ENCODE measurements at places on chromosomes 7 and 10.
A peak's percentile ranks its signal among the peaks of the same experiment; 100 is the strongest.

GRCh38 chr7:19665399-19666008 lies 43.3 kb downstream of the POLR1F start:
- no peak for DNase-seq

- DNase-seq = no peak
Observed at GRCh38 chr10:16182144-16182543, 254.7 kb upstream of the PTER start.

- no peak for DNase-seq
Observed at GRCh38 chr7:98681511-98681910, 64.4 kb downstream of the NPTX2 start.

DNA sequence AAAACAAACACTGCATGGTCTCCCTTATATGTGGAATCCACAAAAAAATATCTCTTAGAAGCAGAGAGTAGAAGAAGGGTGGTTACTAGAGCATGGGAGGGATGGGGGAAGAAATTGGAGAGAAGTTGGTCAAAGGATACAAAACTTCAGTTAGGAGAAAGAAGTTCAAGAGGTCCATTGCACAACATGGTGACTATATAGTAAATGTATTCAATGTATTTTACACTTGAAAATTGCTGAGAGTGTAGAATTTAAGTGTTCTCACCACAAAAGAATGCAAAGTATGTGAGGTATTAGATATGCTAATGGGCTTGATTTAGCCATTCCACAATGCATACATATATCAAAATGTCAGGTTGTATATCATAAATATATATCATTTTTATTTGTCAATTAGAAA lies 232.0 kb upstream of the CELF2 start:
- DNase-seq = no peak

DNA sequence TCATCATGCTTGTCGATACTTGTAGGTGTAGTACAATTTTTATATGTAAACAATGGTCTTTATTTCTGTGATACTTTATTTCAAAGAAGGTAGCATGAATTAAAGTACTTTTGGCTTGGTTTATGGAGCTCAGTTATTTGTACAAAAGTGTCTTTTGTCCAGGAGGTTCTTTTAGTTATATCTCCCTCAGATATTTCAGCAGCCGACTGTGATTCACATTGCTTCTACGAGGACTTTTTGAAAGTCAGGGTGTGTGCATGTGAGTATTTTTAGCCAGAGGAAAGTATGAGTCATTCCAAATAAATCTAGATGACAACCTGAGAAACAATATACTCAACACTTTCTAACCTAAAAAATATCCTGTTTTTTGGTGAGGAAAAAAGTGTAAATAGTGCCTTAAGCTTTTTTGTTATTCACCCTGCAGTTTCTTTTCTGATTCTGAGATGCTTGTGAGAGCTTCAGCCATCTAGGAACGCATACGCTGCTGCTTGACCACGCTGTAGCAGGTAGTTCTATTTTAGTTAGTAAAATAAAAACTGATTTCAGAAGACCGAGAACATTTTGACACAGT lies 595 bp upstream of the SUN1 start:
- DNase-seq = no peak

DNA sequence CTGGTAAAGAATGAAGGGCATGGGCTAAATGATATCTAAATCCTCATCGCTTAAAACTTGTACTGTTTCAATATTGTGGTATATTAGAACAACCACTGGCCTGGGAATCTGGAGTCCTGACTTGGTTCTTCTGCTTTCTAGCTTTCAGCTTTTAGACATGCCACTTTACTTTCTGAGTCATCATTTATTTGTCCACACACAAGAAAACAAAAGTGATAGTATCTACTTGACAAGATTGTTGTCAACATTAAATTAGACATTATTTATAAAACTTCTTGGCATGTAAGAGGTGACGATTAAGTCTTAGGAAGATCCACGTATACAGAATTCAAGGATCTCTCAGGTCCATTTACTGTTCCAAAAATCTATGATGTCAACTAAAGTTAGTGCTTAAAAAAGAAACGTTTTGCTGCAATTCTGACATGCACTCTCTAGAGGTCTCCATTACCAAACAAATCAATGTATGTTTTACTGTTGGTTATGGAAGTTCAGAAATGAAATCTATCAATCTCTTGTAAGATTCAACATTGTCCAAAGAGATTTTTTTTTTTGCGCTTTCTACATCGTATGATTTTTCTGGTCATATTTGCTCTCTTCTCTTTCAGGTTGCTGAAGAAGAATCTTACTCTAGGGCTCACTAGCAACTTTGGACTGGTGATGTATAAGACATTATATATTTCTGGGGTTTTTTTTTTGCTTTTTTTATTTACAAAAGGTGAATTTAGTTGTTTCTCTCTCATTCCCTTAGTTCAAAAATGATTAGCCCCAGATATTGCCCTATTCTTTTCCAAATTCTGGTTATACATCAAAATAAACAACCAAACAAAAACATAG lies 53.6 kb upstream of the DYNC1I1 start:
- peak; percentile 31 for DNase-seq

DNA sequence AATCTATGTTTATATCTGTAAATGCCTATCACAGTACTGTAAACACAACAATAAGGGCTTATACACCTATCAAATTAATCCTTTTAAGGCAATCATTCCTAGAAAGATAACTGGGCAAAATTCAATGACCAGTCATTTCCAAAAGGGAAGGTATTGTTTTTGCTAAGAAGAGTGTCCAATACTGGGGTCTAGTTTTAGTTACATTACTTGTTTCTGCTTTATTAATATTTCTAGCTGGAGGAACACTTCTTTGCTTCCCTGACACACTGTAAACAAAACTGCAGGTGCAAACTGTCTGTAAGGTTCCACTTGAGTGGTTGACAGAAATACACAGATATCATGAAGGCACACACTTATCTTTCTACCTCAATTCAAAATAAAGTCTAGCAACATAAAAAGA lies 84.2 kb upstream of the FAM133B start:
- DNase-seq = no peak

- DNase-seq = no peak
Observed at GRCh38 chr7:156004265-156005201, 192.3 kb upstream of the SHH start.

DNA sequence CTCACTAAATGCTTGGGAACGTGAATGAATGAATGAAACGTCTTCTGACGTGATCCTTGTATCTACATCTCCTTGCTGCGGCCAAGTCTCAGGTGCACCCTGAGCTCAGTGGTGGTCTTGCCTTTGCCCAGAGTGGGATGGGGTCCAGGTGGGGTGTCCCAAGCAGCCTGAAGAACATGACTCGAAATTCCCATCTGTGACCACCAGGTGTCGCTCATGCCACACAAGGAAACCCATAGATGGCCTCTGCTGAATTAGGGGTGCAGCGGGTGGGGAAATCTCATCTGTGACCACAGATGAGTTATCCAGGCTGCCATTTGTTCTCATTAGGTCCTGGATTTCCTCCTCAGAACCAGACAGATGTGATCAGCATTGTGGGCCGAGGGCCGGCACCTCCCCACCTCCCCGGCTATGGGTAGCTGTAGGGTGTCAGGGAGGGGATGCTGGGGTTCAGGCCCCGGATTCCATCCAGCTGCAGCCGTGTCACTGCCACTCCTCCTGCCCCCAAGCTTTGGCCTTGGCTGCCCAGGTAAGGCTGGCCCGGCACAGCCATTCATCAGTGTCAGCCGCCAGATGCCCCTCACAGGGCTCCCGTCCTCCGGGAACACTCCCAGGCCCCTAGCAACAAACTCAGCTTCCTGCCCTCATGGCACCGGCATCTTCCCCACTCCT lies 21.0 kb upstream of the GNA12 start:
- peak; percentile 38 for DNase-seq

DNA sequence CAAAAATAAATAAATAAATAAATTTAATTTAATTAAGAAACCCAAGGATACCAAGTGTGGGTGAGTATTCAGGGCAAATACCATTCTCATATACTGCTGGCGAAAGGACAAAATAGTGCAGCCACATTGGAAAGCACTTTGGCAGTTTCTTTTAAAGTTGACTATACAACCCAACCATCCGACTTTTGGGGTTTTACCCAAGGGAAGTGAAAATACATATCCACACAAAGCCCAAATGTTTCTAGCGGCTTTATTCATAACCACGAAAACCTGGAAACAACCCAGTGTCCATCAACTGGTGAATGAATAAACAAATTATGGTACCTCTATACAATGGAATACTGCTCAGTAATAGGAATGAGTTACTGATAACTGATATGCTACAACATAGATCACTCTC lies 36.2 kb upstream of the OGDHL start:
- no peak for DNase-seq

- DNase-seq = peak; percentile 62
Observed at GRCh38 chr10:77091597-77092165, 545.9 kb downstream of the KCNMA1 start.

GRCh38 chr10:62082729-62083411 lies 181.4 kb downstream of the ARID5B start:
- DNase-seq = no peak

- no peak for DNase-seq
Observed at GRCh38 chr10:62915158-62915557, 99.0 kb upstream of the EGR2 start.

GRCh38 chr7:105816954-105817615 lies 59.3 kb downstream of the ATXN7L1 start:
- no peak for DNase-seq

DNA sequence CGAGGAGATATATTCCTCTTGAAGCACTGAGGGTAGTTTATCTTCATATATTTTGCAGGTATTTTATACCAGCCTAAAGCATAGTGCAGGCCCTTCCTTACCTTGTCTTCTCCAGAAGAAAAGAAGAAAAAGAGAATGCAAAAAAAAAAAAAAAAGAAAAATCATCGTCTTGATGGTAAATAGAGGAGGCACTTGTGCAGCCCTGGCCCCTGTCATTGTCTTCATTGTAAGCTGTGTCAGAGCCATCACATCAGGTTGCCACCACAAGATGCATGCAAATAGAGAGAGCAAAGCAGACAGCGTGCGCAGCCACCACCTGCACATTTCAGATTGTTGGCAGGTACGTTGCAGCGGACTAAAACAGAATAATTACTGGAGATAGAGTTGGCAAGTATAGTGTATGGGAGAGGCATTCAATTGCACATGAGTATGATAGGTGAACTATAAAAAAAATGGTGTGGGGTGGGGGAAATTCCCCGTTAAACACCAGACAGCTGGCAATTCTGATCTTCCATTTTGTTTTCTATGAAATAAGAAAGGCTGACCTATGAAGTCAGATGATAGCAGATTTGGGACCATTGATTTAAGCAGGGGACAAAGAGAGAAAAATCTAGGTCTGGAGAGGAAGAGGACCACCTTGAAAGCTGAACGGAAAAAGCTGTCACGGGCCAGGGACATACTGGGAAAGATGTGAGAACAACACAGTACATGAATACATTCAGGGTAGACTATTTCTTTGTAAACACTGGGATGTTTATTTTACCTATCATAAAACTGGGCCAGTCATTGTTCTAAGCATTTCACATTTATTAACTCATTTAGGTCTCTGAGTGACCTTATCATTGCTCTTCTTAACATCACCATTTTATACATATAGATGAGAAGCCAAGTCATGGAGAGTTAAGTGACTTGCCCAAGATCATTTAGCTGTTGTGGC lies 306.3 kb upstream of the SP8 start:
- no peak for DNase-seq

GRCh38 chr10:18551473-18551872 lies 99.9 kb downstream of the NSUN6 start:
- no peak for DNase-seq

DNA sequence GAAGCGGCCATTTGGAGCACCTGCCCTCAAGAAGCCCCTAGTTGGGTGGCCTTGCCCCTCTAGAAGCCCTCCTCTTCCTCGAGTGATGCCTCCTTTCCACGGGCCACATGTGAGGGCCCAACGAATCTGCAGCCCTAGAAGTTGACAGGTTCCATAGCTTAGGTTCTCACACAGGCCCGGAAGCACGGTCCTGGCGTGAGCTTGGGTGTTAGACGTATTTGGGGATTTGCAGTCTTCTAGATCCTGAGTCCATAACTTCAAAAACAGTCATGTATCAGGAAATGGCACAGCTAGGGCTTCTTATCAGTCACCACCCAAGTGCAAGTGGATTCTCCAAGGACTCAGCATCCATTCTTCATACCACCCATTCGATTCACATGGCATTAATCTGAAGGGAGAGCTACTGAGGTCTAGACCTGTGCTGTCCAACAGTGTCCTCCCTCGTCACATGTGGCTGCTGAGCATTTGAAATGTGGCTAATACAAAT lies 477 bp upstream of the FBXW4 start:
- DNase-seq = no peak

DNA sequence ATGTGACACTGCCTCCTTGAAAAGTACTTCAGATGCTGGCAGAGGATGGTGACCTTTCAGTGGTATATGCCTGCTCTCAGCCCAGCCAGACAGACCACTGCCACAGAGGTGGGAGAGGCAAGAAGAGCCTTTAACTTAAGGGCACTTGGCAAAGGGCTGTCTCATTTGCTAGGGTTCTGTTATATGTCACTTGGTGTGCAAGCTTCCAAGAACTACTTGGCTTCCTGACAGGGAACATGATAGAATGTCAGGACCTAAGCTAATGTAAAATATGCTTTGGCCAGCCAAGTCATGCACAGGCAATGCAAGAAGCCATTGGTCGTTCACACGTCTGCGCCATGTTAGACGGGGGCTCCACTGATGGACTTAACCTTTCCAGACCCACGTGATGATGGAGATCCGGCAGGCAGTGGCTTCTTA lies 54.7 kb downstream of the RBM20 start:
- no peak for DNase-seq

DNA sequence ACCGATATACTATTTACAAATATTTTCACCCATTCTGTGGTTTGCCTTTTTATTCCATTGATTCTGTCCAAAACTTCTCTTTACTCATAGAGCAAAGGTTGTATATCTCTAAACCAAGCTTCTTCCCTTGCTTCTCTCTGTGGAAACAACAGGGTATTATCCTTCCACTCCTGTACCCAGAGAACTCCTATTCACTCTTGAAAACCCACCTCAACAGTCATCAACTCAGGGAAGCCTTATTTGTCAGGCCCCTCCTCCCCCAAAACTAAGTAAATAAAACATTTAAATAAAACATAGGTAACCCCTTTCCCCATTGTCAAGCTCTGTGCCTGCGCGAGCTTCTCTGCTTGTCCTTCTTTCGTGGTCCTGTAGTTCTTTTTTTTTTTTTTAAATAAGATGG lies 44.6 kb downstream of the GTF2IRD1 start:
- no peak for DNase-seq

DNA sequence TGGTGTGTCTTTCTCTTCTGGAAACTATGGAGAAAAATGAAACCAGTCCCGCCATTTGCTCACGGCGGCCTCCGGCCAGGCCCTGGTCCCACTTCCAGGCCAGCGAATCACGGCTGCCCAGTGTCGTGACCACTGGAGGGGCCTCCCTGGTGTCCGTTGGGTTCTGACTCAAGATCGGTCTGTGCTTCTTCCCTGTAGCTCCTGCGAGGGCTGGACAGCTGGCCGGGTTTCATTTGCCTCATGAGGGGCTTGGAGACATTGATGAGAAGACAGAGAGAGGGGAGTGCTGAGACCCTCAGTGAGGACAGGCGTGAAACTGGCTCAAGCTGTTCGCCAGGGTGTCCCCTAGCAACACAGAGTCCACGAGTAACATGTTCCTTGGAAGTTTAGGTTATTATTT lies 108.6 kb downstream of the ADARB2 start:
- DNase-seq = no peak

All from NCI-H1436 (cell line).